ENCODE measurements at places on chromosomes 6 and 20.

GRCh38 chr6:89596056-89596455 is 42.5 kb downstream of the LYRM2 start:
- DNase-seq = peak; percentile 17

GRCh38 chr20:62311832-62312661 is 9.2 kb downstream of the ADRM1 start:
- no peak for DNase-seq

DNA sequence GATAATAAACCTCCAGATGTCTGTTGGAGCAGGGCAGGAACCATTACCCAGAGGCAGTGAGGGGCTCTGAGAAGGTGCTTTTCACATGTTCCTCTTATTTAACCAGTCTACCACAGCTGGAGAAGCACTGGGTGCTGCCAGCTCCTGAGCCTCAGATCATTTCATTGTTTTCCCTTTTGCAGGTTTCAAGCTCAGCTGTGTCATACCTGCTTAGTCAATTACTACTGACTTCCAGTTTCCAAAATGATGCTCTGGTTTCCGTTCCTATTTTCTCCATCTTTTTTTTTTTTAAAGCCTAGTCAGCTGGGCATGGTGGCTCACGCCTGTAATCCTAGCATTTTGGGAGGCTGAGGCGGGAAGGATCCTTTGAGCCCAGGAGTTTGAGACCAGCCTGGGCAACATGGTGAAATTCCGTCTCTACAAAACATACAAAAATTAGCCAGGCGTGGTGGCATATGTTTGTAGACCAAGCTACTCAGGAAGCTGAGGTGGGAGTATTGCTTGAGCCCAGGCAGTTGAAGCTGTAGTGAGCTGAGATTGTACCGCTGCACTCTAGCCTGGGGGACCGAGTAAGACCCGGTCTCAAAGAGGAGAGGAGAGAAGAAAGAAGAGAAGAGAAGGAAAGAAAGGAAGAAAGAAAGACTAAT is 6.7 kb downstream of the FLOT1 start:
- no peak for DNase-seq

DNA sequence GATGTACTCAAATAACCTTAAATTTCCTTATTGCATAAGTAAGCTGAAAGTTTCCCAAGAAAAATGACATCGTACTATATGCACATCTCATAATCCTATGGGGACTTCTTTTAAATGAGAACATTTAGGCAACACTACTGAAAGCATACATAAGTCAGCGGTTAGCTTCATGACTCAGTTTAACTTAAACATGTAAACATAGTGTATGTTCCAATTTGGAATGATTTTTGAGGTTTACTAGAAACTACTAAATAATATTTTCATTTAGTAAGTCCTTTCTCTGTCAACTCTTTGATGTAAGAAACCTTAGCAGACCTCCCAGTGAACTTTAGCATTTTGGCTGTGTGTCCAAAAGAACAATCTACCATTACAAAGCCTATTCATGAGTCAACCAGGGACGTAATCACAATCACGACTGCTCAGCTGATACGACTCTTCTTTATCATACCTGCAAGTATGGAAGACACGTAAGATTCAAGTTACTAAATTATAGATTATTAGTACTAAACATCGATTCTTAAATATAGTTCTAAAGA is 19.3 kb downstream of the HIVEP2 start:
- no peak for DNase-seq

GRCh38 chr20:48467622-48468021 is 360.2 kb downstream of the PREX1 start:
- peak; percentile 4 for DNase-seq

- no peak for DNase-seq
These were observed 22.0 kb upstream of the SIRPD start for GRCh38 chr20:1579488-1579887.

- no peak for DNase-seq
These were observed 68.7 kb upstream of the SLC4A11 start for GRCh38 chr20:3307725-3308124.

- DNase-seq = no peak
These were observed 1260.8 kb upstream of the GJE1 start for GRCh38 chr6:140871911-140872310.

GRCh38 chr6:53058388-53059195 is 6.6 kb upstream of the FBXO9 start:
- no peak for DNase-seq

DNA sequence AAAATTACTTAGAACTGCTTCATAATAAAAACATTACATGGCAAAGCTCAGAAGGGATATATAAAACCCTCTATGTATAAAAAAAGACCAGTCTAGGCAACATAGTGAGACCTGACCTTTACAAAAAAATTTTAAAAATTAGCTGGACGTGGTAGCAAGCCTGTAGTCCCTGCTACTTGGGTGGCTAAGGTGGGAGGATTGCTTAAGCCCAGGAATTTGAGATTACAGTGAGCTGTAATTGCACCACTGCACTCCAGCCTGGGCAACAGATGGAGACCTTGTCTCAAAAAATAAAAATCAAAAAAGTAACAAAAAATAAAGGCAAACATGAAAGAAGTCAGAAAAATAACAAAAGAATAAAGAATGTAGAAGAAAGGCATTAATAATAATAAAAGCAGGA is 21.5 kb upstream of the TPD52L1 start:
- DNase-seq = no peak

GRCh38 chr6:164928057-164928727 is 381.2 kb downstream of the C6orf118 start:
- no peak for DNase-seq

DNA sequence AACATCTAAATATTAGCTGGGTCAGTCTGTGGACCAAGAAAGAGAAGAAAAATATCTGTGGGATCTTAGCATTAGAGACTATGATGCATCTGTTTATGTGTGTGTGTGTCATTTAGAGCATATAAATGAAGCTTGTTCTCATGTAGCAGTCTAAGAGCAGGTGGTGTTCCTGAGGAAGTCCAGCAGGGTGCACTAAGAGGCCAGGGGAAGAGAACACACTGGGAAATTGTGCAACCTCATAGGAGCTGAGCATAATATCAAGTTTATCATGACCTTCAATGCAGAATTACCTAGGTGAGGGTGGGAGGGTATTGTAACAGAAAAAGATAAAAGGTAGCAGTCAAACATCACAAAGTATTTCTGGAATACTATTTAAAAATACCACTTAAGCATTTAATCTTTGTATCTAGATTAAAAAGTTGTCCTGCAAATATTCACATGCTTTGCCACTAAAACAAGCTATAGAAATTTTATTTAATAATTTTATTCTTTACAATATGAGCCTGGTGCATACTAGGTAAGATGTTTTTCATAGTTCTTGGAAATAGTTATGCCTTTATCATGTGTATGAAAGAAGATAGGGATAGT is 80.5 kb downstream of the SMPDL3A start:
- DNase-seq = no peak

DNA sequence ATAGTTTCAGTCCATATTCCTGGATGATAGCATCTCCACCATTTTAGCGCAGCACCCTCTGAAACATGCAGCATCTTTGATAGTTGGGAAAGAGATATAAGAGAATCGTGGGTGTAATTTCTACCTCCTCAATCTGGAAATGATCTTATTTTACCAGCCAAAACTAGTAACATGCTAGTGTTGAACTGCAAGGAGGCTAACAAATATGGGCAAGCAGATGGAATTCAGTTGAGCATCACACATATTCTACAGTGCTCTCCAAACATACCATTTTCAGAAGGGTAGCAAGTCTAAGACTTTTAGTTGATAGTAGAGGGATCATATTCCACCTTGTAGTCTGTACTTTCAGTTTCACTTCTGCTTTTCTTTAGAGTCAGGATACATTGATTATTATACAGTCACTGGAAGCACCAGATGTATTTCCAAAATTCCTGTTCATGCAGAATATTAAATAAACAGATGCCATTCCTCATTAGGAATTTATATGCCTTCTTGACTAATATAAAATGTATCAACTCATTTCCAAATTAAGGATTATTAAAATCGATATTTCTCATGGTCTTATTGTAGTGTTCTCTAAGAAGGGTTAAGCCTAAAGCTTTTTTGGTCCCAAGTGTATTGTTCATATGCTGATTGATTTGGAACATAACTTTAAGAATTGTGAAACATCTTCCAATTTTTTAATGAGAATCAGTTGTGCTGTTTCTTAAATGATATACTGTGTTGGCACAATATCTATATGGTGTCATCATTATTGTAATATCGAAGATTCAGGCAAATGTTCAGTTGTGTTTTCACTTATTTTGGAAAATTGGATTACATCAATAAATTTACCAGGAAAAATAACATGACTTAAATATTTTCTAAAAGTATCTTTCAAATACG is 362.0 kb downstream of the CENPW start:
- DNase-seq = no peak

GRCh38 chr6:41256383-41256782 is 28.2 kb downstream of the TREML4 start:
- no peak for DNase-seq

- no peak for DNase-seq
These were observed 12.8 kb upstream of the DSTN start for GRCh38 chr20:17556837-17557674.

DNA sequence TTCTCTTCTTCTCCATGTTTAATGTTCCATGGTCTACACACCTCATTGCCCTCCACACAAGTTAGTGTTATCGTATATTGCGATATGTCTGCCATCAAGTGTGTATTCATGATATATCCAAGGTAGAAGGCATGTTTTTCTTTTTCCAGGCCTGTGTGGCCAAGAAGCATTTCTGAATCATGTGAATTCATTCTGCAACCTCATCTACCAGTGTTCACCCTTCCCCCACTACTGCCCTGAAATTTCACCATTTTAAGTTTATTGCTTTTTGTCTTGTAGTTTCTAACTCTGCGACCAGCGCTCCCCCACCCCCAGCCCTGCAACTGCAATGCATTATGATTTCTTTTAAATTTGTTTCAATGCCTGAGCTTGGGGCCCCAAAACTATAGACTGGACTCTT is 618.0 kb upstream of the FLRT3 start:
- no peak for DNase-seq

- DNase-seq = no peak
These were observed 8.3 kb downstream of the MYL9 start for GRCh38 chr20:36549628-36549941.

DNA sequence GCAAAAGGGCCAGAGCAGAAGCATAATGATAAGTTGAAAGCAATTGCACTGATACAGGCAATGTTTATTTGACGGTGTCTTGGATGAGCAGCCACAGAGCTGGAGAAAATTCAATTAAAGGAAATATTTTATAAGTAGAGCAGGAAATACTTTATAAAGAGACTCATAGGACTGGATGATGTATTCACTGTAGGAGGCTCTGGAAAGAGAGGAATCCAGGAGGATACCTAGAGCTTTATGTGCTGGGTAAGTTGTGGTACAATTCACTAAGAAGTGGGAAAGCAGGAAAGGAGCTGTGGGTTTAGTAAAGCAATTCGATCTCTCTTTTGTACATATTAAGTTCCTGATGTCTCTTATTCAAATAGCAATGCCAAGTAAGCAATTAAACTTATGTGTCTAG is 86.3 kb downstream of the C6orf118 start:
- DNase-seq = no peak

DNA sequence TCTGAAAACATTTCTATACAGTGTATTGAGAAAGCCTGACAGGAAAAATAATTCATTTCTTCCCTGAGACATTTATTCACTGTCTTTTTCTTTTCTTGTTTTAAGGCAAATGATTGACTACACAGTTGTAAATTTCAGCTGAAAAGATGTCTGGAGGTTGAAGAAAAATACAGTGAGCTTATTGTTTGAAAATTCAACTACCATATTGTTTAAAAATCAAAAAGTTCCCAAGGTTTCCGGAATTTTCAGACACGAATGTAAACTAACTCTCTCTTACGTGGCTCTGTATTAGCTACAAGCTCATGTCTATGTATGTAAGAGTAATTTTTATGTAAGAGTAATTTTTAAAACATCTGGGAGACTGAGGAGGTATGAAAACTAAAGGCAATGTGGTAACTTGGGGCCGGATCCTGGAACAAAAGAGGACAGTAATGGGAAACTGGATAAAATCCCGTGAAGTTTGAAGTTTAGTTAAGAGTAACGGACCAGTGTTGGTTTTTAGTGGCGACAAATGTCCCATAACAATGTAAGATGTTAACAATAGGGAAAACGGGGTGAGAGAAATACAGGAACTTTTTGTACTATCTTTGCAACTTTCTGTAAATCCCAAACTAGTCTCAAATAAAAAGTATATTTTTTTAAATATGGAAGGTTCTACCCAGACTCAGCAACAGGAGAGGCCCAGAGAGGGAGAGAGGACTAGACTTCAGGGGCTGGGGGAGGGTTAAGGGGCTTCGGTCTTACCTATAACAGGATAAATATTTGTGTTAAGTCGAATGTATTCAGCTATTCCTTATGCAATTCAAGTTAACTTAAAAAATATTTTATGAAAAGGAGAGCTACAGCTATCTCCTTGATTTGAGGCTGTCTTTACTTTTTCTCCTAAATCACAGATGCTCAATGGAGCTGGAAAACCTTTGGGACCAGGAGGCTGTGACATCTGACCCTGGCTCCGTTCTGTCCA is 1.3 kb downstream of the PTGIS start:
- no peak for DNase-seq

GRCh38 chr6:41679696-41680095 is 41.4 kb downstream of the MDFI start:
- no peak for DNase-seq

- DNase-seq = no peak
These were observed 132.2 kb downstream of the GPX5 start for GRCh38 chr6:28657769-28658465.

DNA sequence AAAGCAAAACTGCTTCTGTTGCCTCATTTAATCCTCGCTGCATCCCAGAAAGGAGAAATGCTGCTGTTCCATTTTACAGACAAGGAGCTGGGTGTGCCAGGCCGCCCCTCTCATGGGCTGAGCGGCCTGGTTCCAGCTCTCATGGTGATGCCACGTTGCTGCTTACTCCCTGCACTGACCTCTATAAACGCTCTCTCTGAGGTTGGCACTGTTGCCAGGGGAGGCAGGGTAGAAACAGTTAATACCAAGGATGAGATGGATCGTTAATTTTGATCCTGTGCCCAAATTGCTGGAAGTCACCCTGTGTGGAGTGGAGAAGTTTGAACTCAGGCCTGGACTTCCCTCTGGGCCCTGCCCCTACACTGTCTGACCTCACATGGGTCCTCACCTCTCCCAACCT is 25.6 kb downstream of the SIRPA start:
- DNase-seq = no peak

DNA sequence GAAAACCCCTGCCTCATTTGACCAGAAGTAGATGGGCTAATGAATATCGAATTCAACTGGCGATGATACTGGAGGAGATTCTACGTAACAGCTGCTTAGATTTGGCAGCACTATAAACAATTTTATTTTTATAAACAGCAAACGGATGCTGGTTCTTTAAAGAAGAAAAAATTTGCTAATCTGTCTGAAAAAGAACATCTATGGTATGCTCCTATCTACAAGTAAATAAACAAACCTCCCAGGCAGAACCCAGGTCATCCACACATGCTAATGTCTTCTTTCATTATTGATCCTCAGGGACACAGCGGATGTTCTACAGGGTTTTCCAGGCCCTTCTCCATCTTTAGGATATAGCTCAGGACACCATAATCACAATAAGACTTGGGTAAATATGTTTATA is 291.3 kb downstream of the ALDH8A1 start:
- DNase-seq = no peak

GRCh38 chr6:57147955-57148858 is 23.9 kb upstream of the BAG2 start:
- no peak for DNase-seq

- DNase-seq = no peak
These were observed 279.4 kb downstream of the UBE3D start for GRCh38 chr6:82786248-82786647.

GRCh38 chr20:37406010-37406998 is 60.4 kb downstream of the SRC start:
- peak; percentile 16 for DNase-seq
